Common myeloid progenitor, CD34-positive (primary cell): ENCODE measurements at places on chromosomes 7 and 10.

DNA sequence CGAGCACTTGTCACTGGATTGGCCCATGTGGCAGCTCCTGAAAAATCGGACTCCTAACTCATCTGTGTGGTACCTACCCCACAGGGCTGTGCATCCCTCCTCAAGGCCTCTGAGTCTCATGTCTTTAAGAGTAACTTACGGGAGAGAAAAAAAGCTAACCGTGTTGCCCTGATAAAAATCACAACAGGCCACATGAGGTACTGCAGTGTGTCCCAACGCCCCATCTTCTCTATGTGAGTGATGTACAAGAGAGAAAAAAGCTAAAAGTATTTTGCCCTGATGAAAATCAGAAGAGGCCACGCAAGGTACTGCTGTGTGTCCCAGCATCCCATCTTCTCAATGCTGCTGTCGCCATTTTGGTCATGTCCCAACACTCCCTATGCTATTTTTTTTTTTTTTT lies 41.2 kb upstream of the ADRB1 start:
- DNase-seq = peak; percentile 23

GRCh38 chr7:66267249-66267648 lies 62.1 kb downstream of the TPST1 start:
- no peak for DNase-seq

GRCh38 chr7:82481499-82482097 lies 38.0 kb upstream of the CACNA2D1 start:
- DNase-seq = peak; percentile 33

DNA sequence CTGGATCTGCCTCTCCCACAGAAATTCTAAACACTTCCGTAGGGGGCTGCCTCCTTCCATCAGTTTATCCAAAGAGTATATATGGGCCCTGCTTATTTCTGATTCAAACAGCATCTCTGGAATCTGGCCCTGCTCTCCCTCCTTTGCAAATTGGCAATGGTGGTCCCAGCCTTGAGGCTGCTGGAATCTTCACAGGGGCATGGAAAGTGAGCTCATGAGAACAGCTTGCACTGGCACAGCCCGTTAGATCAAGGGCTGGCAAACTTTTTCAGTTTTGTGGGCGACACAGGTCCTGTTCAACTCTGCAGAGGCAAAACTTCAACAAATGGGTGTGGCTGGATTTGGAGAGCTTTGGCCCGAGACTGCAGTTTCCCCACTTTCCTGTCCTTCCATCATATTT lies 526.9 kb downstream of the KCNMA1 start:
- DNase-seq = no peak

- no peak for DNase-seq
These were observed 114.0 kb downstream of the TACC2 start for GRCh38 chr10:122102869-122103525.

GRCh38 chr10:43123361-43124093 lies 14.7 kb upstream of the CSGALNACT2 start:
- DNase-seq = no peak

- peak; percentile 22 for DNase-seq
These were observed at the start of gene PLPP4 for GRCh38 chr10:120456626-120457430. PLPP4 (plus strand) TSS chr10:120457227; CDS start chr10:120457306, 79 bp downstream.

DNA sequence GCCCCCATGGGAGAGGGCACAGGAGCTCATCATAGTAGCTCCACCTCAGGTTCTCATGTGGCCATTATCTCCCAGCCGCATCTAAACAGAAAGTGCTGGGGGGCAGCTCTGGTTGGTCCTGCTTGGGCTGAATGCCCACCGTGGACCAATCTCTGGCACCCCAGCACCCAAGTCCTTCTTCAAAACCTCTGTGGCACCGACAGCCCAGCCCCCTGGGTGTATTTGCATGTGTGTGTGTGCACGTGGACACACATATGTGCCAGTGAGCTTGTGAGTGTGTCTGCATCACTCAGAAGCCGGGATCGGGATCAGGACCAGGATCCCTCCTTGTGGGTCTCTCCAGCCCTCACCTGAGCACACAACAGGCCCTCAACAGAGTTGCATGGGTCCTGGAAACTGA lies 68.2 kb downstream of the ALOX5 start:
- DNase-seq = no peak

GRCh38 chr10:78330884-78331283 lies 297.2 kb downstream of the RPS24 start:
- no peak for DNase-seq

GRCh38 chr7:7897949-7898515 lies 70.6 kb upstream of the GLCCI1 start:
- DNase-seq = no peak

GRCh38 chr10:1683649-1684048 lies 53.7 kb downstream of the ADARB2 start:
- DNase-seq = no peak

DNA sequence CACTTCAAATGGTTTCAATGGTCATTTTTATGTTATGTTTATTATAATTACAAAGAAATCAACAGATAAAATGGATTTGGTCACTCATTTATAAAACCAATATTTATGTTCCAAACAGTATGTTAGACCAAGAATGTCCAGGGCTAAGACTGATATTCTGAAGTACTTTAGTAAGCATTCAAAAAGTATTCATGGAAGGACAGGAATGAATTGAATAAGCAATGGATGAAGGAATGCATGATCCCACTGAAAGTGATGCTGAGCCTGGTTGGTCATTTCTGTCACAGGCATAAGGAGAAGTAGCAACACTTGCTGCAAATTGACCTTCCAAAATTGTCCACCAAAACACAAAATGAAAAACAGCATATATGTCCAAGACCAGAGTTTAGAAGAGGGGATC lies 189.0 kb upstream of the CELF2 start:
- no peak for DNase-seq

- DNase-seq = no peak
These were observed 29.3 kb upstream of the PSMG3 start for GRCh38 chr7:1598961-1599639.

GRCh38 chr7:87152897-87153641 lies 816 bp downstream of the DMTF1 start:
- peak; percentile 41 for DNase-seq

DNA sequence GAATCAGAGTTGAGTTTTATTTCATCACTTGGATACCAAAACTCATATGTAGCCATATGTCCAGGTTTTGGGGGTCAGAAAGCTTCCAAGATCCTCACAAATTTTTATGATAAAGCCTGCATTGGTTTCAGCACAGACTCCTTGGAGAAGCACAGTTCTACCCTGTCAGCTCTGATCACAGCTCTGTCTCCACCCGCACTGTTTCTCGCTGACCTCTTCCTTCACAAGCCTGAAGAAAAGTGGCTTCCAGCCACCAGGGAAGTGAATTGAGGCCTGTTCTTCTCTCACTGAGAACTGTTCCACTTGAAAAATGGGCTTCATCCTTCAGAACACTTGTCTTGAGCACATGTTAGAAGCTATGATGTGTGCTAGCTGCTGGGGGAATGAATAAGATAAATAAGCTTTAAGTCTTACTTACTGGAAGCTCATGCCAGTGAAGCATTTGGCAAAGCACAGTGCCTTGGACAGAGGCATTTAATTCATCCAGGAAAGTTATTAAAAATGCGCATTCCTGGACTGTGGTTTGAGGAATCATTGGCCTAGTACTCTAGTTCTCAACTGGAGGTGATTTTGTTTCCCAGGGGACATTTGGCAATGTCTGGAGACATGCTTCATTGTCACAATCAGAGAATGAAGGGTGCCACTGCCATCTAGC lies 133.6 kb downstream of the BMPER start:
- DNase-seq = no peak

DNA sequence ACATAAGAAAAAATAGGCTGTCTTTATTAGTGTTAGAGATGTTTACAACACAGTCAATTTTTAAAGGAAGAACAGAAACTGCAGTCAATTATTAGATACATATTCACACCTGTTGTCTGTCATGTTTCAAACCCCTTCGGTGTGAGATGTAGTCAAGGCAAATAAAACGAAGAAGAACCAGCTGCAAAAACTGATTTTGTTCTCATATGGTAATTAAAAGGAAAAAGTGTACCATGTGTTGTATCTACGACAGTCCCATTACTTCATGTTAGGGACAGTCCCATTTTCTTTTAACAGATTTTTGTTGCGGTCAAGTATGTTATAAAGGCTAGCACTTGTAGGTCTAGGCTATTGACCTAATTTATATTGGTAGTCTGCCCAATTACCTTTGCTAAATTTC lies 149.4 kb downstream of the LRRN3 start:
- no peak for DNase-seq

DNA sequence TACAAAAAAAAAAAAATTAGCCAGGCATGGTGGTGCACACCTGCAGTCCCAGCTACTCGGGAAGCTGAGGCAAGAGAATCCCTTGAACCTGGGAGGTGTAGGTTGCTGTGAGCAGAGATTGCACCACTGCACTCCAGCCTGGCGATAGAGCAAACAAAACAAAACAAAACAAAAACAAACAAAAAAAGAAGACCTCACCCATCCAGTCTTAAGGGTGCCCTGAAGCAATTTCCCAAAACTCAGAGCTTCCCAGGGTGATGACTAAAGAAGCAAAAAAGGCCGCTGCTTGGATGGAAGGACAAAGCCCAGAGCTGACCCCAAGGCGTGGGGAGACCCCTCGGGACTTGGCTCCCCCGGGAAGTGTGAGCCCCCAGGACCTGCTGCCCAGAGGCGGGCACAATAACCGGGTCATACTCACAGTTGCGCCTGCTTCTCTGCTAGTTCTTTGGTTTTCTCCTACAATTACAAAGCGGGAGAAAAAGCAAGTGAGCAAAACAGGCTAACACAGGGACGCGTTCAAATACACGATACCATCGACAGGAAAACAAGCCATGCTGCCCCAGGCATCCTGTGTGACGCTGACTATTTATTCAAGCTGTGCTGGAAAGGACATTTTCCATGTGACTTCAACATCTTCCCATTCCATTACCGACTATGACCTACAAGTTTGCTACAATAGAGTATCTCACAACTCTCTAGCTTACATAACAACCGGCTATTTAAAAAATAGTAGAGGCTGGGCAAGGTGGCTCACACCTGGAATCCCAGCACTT lies 29.9 kb downstream of the PAPOLB start:
- DNase-seq = no peak

GRCh38 chr10:62098278-62099121 lies 170.1 kb downstream of the RTKN2 start:
- DNase-seq = no peak

GRCh38 chr10:63221950-63222349 lies 88.8 kb downstream of the NRBF2 start:
- DNase-seq = no peak

DNA sequence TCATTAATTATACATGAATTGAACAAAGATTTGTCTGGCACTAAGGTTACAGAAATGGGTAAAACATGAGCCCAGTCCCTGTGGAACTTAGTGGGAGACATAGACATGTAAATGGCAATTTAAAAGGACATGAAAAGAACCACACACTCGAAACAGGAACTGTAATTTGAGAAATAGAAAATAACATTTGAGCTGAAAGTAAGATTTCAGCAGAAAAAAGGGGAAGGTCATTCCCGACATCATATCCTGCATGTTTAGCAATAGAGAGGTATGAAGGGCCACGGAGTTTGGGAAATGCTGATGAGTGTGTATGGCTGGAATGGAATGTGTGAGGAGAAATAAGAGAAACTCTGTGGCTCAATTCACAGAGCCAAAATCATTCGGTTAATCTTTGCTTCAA lies 175.4 kb upstream of the AHR start:
- DNase-seq = peak; percentile 68
